ENCODE measurements at places on chromosomes 7 and 10.

DNA sequence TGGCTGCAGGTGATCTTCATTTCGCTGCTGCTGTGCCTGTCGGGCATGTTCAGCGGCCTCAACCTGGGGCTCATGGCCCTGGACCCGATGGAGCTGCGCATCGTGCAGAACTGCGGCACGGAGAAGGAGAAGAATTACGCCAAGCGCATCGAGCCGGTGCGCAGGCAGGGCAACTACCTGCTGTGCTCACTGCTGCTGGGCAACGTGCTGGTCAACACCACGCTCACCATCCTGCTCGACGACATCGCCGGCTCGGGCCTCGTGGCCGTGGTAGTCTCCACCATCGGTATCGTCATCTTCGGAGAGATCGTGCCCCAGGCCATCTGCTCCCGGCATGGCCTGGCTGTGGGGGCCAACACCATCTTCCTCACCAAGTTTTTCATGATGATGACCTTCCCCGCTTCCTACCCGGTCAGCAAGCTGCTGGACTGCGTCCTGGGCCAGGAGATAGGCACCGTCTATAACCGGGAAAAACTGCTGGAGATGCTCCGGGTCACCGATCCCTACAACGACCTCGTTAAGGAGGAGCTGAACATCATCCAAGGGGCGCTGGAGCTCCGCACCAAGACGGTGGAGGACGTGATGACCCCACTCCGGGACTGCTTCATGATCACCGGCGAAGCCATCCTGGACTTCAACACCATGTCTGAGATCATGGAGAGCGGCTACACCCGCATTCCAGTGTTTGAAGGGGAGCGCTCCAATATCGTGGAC lies 1.3 kb downstream of the CNNM2 start:
- no peak for DNase-seq

DNA sequence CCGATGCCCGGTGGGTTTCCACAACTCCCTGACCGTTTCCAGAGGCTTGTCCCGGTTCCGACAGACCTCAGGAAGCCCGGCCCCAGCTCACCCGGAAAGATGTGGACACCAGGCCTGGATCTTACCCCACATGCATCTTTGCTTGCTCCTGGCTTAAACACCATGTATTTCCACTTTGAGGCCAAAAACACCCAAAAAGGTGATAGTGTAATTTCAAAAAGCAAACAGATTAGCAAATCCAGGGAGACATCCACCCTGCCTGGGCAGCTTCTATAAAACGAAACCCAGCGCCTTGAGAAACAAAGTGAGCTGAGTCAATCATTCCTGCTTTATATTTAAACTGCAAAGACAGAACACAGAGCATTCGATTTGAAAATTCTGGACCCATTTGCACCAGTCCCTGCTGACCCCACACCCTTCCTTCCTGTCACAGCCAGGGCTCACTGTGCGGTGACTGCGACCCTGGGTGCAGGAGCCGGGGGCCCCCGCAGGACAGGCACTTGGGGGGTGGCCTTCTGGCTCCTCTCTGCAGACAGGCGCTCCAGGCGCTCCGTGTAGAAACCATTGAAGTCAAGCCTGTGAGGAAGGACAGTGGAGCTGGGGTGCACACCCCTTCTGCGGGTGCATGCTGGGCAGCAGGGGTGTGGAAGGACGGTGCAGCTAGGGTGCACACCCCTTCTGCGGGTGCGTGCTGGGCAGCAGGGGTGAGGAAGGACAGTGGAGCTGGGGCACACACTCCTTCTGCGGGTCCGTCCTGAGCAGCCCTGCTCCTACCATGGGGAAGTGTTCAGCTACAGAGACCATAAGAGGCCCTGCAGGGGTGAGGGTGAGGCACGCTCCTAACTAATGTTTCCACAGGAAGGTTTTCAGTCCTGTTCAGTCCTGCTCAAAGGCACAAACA lies 2.9 kb upstream of the ADAM8 start:
- DNase-seq: no peak

DNA sequence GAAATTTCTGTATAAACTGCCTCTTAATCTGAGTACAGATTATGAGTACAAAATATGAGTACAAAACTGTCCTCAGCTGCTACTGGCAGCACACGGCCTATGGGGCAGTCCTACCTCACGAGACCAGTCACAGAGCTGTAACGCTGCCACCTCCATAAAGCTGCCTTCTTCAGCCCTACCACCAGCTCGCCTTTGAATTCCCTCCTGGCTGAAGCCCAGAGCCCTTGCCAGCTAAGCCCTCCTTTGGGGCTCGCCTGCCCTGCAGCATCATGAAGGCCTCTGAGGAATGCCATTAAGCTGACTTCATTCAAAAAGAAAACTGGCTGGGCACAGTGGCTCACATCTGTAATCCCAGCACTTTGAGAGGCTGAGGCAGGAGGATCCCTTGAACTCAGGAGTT lies 180.0 kb upstream of the SH2B2 start:
- no peak for DNase-seq

GRCh38 chr7:28588602-28589001 lies 176.3 kb downstream of the CREB5 start:
- no peak for DNase-seq

- DNase-seq: no peak
Observed at GRCh38 chr10:26574783-26575182, 122.7 kb upstream of the PDSS1 start.

- no peak for DNase-seq
Observed at GRCh38 chr7:84642611-84643010, 448.0 kb upstream of the SEMA3A start.

- DNase-seq: no peak
Observed at GRCh38 chr10:21334891-21335696, 190.4 kb downstream of the SKIDA1 start.
